ENCODE measurements at places on chromosomes 6 and 20.

- no peak for DNase-seq
Observed at GRCh38 chr6:167150941-167151549, 6.7 kb downstream of the GPR31 start.

DNA sequence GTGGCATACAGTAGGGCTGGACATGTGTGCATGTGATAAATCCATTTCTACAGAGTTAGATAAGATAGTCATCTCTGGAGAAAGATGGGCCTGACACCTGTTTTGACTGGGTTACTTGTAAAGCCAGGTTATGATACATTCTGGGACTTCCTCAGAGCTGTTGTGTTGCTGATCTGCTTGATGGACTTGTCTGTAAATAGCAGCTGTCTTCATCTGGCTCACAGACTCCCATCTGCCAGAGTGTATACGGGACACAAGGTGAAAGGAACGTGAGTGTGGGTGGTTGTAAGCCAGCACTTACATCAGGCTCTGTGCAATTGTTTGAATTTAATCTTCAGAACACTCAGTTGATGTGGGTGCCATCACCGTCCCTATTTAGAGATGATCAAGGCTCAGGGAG lies 49.8 kb downstream of the ZDHHC14 start:
- DNase-seq, result no peak

DNA sequence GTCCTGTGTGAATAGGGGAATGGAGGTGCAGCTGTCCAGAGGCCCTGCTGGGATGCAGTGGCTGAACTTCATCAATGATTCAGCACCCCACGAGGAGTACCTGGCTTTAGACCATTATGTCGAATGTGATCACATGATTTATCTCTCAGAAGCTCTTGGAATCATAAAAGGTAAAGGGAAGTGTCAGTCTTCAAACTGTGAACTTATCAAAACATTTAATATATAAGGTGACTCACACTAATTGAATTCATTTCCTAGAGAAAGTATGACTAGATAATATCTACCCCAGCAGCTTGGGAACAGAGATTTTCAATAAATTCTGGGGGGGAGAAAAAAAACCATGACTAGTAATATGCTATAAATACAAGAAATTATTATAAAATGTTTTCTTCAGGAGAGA lies 29.5 kb downstream of the ALDH8A1 start:
- no peak for DNase-seq

GRCh38 chr6:132400555-132400882 lies 756 bp downstream of the MOXD1 start:
- DNase-seq, result no peak

- no peak for DNase-seq
Observed at GRCh38 chr6:102215425-102215824, 821.9 kb downstream of the GRIK2 start.

- DNase-seq, result no peak
Observed at GRCh38 chr6:165231177-165231576, 78.2 kb downstream of the C6orf118 start.

- no peak for DNase-seq
Observed at GRCh38 chr6:96675597-96675996, 112.7 kb downstream of the FHL5 start.
